ENCODE measurements at places on chromosomes 5 and 9.

DNA sequence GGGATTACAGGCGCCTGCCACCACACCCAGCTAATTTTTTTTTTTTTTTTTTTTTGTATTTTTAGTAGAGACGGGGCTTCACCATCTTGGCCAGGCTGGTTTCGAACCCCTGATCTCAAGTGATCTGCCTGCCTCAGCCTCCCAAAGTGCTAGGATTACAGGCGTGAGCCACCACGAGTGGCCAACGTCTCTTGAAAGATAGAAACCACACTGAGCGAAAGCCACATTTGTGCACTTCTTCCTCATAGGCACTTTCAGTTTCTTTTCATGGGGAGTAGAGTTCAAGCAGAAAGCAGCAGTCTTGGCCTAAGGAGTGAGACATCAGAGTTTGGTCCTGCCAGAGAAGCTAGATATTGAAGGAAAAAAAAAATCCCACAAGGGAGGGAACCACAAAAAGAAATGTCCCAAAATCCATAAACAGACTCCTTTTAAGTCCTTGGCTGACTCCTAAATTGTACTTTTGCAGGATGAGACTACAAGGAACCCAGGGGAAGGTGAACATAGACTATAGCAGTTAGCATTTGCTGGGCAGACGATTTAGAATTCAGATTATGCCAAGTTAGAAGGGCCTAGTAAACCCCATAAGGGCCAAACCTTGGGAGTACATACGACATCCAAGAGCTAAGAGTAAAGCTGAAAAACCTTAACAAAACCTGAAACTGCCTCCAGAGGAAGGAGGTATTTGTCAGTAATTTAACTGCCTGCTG lies 43.9 kb upstream of the GLIPR2 start:
- DNase-seq, result peak; percentile 29

- DNase-seq, result no peak
Measured at GRCh38 chr5:73701566-73701965, 75.6 kb downstream of the ARHGEF28 start.

GRCh38 chr9:124238546-124239140 lies 19.1 kb upstream of the NEK6 start:
- DNase-seq, result no peak

DNA sequence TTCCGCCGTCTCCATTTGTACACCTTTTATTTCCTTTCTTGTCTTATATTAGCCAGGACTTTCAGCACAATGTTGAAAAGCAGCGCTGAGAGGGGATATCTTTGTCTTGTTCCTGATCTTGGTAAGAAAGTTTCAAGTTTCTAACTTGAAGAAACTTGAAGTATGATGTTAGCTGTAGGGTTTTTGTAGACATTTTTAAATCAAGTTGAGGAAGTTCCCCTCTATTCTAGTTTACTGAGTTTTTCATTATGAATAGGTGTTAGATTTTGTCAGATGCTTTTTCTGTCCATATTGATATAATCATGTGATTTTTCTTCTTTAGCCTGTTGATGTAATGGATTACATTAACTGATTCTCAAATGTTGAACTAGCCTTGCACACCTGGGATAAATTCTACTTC lies 425.7 kb downstream of the PIK3R1 start:
- DNase-seq, result no peak

DNA sequence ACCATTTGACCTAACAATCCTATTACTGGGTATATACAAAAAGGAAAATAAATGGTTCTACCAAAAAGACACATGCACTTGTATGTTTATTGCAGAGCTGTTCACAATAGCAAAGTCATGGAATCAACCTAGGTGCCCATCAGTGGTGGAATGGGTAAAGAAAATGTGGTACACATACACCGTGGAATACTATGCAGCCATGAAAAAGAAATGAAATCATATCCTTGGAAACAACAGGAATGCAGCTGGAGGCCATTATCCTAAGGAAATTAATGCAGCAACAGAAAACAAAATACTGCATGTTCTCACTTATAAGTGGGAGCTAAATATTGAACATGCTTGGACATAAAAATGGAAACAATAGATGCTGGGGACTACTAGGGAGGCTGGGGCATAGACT lies 534.1 kb upstream of the SGCD start:
- DNase-seq, result no peak

DNA sequence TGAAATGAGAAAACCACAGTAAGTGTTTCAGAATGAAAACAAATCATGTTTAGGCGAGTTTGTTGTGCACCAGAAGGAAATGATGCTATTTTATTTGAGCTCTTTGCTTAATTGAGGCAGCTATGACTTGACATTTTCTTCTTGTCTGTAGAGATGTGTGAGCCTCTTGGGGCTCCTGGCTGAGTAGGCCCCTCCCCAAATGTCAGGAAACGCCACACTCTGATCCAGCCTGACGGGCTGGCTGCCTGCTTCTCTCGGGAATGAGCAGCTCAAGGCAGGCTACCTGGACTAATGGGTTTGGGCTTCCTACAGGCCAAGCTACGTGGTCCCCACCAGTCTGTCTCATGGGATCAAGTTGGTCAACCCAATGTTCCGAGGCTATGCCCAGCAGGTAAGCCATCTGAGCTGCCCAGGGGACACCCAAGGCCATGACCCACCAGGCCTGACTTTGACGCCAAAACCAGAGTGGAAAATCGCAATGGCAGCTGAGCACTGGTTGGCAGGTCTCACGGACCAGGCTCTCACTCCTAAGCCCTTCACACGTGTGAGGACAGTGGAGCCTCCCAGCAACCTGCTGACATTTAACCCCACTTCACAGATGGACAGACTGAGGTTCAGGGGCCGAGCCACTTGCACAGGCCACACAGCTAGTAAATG lies 29.9 kb downstream of the USP20 start:
- no peak for DNase-seq

GRCh38 chr9:2676466-2676865 lies 40.8 kb upstream of the KCNV2 start:
- no peak for DNase-seq

GRCh38 chr5:158756871-158757270 lies 342.8 kb downstream of the EBF1 start:
- no peak for DNase-seq

DNA sequence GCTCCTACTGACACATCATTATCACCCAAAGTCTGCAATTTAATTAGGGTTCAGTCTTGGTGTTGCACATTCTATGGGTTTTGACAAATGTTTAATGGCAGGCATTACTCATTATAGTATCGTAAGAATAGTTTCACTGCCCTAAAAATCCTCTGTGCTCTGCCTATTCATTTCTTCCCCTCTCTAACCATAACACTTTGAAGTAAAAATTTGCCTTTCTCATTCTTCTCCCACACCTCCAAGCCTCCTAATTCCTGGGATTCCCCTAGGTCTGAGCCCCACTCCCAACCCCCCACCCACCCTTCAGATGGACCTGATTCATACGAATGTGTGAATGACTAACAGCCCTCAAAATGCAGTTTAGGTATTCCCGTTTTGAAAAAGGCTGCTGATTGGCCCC lies 18.4 kb downstream of the ENC1 start:
- no peak for DNase-seq

DNA sequence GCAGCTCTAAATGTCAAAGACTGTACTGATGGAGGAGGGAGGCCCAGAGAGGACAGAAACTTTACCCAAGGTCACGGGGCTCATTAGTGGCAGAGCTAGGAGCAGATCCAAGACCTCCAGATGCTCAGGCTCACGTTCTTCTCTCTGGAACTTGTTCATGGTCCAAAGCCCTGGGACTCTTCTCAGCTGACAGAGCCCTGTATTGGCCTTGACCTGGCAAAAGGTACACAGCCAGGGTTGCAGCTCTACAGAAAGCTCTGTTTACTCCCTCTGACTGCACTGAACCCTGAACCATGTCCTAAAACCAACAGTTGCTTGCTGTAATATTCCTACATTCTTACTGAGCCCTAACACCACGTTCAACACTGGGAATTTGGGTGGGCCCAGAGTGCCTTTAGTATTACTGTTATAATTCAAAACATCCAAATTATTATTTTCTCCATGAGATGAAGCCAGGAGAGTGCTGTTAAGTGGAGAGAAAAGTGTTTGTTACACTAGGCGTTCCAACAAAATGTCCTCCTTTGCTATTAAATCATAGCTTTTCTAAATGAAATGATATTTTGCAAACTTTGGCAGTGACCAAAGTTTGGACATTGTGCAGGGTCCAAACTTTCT lies 602.4 kb upstream of the CLINT1 start:
- no peak for DNase-seq

DNA sequence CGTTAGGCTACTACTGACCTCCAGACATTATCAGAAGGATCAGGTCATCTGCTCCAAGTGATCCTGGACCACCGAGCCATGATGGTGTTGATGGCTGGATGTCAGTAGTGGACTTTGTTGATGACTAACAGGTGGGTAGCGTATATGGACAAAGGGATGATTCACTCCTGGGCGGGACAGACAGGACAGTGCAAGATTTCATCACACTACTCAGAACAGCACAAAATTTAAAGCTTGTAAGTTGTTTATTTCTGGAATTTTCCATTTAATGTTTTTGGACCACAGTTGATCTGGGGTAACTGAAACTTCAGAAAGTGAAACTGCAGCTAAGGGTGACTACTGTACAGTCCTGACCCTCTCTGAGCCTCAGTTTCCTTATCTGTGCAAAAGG lies 12.7 kb downstream of the PDGFRB start:
- no peak for DNase-seq

- no peak for DNase-seq
Measured at GRCh38 chr5:180027459-180028089, 44.0 kb downstream of the RNF130 start.

- no peak for DNase-seq
Measured at GRCh38 chr5:154115291-154115690, 75.2 kb upstream of the GALNT10 start.

DNA sequence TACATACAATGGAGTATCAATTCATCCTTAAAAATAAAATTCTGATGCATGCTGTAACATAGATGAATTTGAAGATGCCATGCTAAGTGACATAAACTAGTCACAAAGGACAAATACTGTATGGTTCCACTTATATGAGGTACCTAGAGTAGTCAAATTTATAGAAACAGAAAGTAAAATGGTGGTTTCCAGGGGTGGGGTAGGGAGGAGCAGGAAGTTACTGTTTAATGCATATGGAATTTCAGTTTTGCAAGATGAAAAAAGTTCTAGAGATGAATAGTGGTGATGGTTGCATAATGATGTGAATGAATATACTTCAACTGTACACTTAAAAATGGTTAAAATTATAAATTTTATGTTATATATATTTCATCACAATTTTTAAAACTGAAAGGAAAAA lies 57.3 kb upstream of the FNIP1 start:
- DNase-seq, result no peak

- DNase-seq, result no peak
Measured at GRCh38 chr5:2537378-2538145, 213.9 kb downstream of the IRX2 start.

GRCh38 chr9:134167530-134167931 lies 3.2 kb upstream of the RNU6ATAC start:
- no peak for DNase-seq

DNA sequence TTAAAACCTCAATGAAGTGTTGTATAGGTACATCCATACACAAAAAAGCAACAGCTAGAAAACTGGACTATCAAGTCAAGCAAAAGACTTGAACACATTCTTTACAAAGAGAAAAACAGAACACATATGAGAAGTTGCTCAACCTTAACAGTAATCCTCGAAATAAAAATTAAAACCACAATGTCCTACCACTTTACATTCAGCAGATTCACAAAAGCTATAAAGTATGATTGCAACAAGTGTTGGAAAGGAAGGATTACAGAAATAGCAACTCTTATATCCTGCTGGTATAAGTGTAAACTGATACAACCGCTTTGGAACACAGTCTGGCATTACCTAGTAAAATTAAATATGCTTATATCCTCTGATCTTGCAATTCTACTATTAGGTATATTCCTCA lies 28.5 kb upstream of the GOLGA1 start:
- no peak for DNase-seq

DNA sequence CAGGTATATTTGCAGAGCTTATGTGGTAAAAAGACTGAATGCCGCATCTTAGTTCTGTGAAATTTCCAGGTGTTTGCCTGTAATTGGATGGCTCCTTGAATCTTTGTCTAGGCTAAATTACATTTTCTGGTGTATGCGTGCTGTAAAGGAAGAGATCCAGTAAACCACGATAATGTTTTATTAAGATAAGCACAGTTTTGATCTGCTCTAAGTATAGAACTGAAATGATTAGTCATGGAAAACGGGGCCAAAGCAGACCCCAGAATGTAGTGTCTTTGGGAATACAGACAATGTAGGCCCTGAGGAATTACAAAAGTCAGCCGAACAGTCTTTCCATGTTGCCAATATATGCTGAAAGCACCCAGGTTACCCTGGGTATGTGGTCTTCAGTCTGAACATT lies 257.3 kb downstream of the FANCC start:
- DNase-seq, result no peak

- no peak for DNase-seq
Measured at GRCh38 chr9:2263665-2264064, 248.5 kb downstream of the SMARCA2 start.

DNA sequence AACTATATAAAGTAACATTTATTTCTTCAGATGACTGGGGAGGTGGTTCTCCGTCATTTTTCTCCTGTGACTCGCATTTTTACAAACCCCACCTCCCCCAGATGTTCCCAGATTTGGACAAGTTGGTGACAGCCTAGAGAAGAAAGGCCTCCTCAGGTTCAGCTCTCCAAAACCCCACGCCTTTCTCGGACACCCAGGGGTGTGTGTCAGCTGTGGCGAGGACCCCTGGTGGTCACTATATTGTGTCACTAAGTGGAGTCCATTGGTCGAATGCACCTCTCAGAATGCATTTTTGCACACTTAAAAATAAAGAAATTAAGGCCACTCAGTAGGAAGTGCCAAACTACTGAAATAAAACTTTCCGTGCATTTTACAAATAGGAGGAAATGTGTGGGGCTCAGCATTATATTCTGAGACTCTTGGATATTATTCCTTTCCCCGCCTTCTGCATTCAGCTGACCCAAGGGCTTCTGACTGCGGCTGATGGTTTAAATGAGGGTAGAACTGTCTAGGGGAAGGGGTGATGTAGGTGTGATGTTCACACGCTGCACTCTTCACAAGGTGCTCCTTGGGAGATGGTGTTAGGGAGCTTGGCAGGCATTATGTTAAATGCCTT lies 47.6 kb downstream of the ACO1 start:
- DNase-seq, result peak; percentile 34

- no peak for DNase-seq
Measured at GRCh38 chr5:76341651-76342334, 61.3 kb upstream of the IQGAP2 start.

DNA sequence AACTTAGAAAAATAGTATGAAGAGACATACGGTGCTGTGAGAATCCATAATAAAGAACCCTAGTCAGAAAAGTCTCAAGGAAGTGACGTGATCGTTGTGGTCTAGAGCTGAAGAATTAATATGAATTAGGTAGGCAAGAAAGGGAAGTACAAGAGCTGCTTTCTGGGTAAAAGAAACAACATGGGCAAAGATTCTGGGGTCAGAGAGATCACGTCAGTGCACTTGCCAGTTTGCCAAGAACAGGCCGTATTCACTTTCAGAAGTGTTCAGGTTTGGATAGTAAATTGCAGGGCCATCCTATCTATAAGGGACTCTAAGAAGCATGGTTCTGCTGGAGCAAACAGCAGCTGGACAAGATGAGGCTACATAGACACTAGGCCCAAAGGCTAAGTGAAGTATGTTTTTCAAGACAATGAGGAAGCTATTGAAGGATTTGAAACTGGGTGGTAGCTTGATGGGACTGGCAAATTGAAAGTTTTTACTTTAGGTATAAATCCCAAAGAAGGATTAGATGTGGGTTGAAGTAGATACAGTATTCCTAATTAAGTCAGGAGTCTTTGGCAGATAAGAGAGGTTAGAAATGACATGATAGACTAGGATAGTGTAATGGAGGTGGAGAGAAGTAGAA lies 4.8 kb upstream of the CHD1 start:
- DNase-seq, result no peak

GRCh38 chr9:87336407-87336806 lies 161.3 kb upstream of the DAPK1 start:
- DNase-seq, result no peak

Data from stimulated activated CD4-positive, alpha-beta T cell treated with anti-CD3 and anti-CD28 coated beads, Interleukin-1b, Interleukin-23, amount 100 ng/mL, for 4 hours (primary cell).